Stimulated activated CD4-positive, alpha-beta T cell treated with anti-CD3 and anti-CD28 coated beads, Interleukin-4, amount 100 ng/mL, for 1 hour (primary cell): ENCODE measurements at places on chromosomes 5 and 9.

DNA sequence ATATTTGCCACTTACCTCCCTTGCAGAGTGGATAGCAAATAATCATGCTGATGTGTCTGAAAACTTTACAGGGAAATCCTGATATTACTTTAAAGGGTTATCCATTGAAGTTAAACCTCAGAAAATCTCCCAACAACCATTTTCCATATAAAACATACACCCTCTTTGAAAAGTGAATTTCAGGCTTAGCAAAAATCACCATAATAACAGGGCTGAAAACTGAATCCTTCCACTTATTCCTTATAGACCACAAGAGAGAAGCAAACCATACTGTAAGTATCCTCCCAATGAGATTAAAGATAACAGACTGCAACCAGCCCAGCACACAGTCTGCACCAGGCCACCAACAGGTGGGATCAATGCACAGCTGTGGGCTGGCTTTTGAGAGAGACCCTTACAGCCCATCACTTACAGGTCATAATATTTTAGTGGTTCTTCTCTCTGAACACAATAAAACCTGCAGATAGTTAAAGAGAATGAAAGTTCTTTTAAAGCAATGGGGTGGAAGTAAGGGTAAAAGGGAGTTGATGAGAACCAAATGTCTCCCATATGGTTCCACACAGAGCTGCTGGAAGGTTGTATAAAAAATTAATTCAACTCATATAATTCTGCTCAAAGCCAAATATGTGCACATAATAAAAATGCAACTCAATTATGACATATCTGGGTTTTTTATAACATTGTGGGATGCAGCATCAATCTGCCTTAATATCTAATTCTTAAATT is 376.2 kb upstream of the GRAMD2B start:
- no peak for DNase-seq

DNA sequence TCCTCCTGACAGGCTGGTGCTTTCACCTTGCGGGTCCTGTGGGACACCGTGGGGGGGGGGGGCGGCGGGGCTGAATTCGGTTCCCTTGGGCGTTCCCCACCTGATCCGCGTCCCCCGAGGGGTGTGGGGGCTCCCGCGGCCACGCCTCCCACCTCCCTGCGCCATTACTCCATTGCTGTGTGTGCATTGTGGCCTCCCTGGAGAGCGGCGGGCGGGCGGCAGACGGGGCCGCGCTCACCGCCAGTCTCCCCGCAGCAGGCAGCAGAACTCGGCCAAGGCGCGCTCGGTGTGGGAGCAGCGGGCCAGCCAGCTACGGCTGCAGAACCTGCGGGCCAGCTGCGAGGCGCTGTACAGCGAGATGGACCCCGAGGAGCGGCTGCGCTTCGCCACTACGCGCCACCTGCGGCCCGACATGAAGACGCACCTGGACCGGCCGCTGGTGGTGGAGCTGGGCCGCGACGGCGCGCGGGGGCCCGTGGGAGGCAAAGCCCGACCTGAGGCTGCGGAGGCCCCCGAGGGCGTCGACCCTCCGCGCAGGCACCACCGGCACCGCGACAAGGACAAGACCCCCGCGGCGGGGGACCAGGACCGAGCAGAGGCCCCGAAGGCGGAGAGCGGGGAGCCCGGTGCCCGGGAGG is 145.3 kb downstream of the CACNA1B start:
- no peak for DNase-seq

- no peak for DNase-seq
These were observed 15.8 kb downstream of the CDC25C start for GRCh38 chr5:138315751-138316278.

DNA sequence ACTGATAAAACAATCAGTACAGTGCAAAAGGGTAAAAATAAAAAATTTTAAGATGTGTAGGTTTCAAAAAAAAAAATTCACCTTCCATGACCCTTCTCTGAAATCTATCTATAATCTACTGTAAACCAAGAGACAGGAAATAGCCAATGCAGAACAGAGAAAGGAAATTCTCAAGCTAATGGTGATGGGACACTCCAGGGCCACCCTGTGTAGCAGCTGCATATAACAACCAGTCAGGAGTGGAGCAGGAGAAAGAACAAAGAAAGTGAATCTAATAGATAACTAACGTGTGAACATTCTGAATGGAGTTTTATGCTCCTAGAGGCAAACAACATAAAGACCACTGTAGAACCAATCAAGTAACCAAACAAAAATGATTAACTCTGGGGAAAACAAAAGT is 16.6 kb downstream of the SPTLC1 start:
- no peak for DNase-seq

GRCh38 chr5:74934949-74935751 is 69.0 kb upstream of the FAM169A start:
- DNase-seq, result no peak

- DNase-seq, result no peak
These were observed 482.2 kb upstream of the PAPPA start for GRCh38 chr9:115671236-115671962.

- no peak for DNase-seq
These were observed 144.9 kb downstream of the GIN1 start for GRCh38 chr5:102975045-102975444.

DNA sequence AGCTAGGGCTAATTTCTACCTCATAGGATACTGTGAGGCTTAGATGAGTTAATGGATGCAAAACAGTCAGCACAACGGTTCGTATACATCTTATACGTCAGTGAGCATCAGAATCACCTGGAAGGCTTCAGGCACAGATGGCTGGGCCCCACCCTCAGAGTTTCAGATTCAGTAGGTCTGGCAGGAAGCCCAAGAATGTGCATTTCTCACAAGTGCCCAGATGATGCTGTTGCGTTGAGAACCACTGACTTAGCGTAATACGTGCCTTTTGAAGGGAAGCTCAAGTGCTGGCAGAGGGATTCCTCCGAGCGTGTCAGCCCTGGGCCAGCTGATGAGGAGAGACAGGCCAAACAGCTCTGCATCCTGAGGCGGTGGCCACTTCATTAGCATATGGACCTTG is 117.1 kb upstream of the WWC1 start:
- no peak for DNase-seq

DNA sequence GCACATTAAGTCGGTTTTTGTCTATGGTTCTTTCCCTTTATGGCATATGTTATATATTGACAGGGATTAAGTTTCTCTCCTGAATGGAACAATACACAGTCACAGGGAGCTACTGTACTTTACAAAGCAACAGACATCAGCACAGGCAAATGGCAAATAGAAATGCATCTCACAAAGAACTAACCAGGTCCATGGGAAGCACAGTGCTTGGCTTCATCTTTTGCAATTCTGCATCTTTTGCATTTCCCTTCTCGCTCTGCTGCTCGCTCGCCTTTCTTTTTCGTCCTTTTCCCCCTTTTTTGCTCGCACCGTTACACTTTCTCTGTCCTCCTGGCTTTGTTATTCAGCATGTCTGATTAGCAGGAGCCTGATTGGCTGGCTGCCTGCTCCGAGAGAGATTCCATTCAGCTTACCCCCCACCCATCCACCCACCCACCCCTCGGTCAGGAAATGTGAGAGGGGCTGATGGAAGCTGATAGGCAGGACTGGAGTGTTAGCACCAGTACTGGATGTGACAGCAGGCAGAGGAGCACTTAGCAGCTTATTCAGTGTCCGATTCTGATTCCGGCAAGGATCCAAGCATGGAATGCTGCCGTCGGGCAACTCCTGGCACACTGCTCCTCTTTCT is at the start of gene ADAMTSL1:
ADAMTSL1 (plus strand) TSS at position 502 of the 628 bp plus-strand sequence; CDS start at position 582, 80 bp downstream.
- no peak for DNase-seq

- no peak for DNase-seq
These were observed 25.9 kb downstream of the ZDHHC11B start for GRCh38 chr5:758698-759053.

DNA sequence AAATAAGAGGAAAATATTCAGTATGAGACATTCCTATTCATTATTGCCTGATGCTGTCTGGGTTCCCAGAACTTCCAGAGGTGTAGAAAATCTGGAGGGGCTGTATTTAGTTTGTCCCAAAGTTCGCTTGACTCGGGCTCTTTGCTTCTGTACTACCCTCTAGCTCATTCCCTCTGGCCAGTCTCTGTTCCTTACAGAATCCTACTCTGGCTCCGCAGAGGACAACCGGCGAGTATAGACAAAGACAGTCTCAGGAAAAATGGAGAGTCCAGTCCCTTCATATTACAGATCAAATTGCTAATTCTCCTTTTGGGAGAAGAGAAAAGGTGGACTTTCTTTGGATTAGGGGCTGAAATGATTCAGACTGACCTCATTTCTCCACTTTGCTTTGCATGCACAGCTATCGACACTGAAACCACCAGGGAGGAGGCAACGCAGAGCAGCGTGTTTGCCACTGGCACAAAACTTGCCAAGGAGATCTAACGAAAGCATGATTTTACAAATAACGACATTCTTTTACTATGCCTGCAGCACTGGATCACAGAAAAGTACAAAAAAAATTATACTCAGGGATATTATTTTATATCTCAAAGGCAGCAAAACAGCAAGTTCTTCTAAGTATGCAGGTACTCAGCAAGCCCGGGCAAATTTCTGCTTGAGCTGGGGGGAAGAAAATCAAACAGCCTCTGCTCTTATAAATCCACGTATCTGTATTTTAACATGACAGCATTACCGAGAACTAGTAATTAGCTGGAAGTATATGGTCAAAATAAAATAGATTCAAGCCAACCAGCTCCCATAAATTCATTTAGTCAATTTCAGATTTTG is 279.7 kb downstream of the NPR3 start:
- DNase-seq, result no peak

DNA sequence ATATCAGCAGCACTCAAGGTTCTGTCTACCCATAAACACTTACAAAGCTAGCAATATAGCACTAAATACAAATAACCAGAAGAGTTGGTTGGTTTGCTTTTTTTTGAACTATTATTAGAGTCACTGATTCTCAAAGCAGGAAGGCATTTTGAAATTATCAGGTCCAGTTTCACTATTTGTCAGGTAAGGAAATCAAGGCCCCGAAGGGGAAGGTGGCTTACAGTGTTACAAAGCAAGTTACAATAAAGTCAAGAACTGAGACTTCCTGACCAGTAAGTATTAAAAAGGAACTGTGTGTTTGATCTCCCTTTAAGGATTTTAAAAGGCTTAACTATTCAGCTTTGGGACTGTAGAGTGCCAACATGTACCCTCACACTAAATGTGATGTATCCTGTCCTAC is 10.8 kb downstream of the C5orf15 start:
- no peak for DNase-seq

DNA sequence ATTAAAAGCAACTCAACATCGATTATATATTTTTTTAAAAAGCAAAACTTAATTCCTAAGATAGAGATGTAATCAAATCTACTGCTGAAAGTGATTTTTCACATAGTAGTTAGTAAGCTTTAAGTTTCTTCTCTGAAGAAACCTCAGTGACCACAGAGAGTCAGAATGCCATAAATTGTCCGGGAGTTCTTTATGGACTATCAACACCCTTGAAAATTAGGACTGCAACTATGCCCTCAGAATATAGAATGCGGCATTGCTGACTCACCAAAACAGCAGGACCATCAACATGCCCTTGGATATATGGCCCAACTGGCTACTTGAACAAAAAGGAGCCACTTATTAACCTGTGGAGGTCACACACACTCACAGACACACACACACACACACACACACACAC is 228.9 kb upstream of the SNX2 start:
- no peak for DNase-seq

DNA sequence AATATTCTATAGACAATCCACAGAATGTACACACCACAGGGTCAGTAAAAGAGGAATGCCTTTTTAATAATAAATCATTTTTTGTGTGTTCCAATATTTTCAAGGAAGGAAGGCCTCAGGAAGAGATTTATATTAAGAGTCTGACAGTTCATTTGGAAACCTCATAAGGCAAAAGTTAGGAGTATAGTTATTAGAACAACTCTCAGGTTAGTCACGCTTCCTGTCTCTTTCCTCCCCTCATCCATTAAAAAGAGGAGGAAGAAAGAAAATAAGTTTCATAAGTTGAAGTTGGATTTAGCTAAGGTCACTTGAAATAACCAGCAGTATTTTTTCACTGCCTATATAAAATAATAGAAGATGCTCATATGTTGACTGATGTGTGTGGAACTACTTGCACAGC is 863.2 kb downstream of the PTPRD start:
- DNase-seq, result no peak

- DNase-seq, result no peak
These were observed 172.3 kb upstream of the CDH6 start for GRCh38 chr5:31021181-31021624.

GRCh38 chr9:90969021-90969675 is 167.5 kb downstream of the SYK start:
- no peak for DNase-seq

- no peak for DNase-seq
These were observed 10.7 kb downstream of the SLC35A4 start for GRCh38 chr5:140575309-140575708.

DNA sequence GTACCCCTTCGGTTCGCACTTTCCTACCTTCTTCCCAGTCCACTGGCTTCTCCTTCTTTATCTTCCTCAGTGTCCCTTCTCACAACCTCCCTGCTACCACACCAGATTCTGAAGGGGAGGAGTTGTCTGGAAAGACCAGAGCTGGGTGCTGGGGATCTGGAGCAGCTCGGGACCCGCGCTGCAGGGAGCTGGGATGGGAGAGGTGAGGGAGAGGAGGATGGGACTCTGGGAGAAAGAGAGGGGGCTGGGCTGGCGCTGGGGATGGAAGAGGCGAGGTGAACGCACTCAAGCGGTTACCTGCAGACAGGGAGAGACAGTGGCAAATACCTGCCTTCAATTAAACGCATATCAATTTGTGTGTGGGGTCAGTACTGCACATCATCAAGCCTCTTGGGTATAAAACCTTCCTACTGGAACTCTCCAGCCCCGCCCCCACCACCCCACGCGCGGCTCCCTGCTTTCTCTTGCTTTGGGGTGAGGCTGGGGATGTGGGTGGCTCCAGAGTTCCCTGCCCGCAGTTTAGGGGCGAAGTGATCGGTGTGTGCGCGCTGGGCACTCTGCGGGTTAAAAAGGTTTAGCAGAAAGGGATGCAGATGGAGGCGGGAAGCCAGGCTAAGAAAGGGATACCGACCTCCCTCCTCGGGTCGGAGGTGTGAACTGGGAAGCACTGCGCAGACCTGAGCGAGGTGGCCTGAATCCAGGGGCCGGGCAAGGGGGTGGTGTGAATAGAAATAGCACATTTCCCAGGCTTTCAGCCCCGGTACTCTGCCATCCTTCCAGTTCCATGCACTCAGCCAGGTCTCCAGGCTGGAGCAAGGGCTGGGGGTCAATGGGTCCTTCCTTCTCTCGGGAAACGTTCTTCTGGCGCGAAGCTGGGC is 977 bp upstream of the PAM start:
- DNase-seq, result peak; percentile 38

DNA sequence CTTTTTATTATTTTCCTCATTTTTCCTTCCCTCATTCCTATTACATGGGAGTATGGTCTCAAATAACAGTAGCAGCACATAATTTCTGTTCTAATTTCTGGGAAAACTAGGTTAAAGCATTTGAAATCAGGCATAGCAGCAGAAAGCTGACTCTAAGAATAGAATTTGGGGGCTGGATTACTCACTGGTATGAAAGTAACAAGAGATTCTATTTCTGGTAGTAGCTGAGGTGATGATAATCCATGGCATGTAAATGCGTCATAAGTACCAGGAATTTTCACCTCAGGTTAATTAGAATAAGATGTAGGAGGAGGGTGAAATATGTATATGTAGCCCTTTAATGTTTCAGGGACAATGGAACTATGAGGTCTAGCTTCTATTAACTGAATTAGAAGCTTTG is 662.0 kb downstream of the PTPRD start:
- no peak for DNase-seq

- no peak for DNase-seq
These were observed 1.9 kb downstream of the PCBD2 start for GRCh38 chr5:134906811-134907210.
